ENCODE measurements at places on chromosomes 6 and 20. TPM values are rescaled to one million over a fixed set of nuclear protein-coding genes. Genes with fewer than 3 reads are reported as not detected.

The TBX18 gene
- total RNA-seq: not detected

The GRM1 gene
- total RNA-seq: not detected

The CD93 gene
- total RNA-seq: 1.3 TPM

The HMGCLL1 gene
- not detected for total RNA-seq

Measured in CD4-positive, alpha-beta memory T cell (primary cell).